GM20000 (cell line): ENCODE measurements at places on chromosomes 11 and 22.

- DNase-seq, result no peak
Measured at GRCh38 chr11:95003716-95004115, 21.3 kb upstream of the KDM4E start.

- no peak for DNase-seq
Measured at GRCh38 chr11:129584316-129584715, 208.7 kb downstream of the BARX2 start.

DNA sequence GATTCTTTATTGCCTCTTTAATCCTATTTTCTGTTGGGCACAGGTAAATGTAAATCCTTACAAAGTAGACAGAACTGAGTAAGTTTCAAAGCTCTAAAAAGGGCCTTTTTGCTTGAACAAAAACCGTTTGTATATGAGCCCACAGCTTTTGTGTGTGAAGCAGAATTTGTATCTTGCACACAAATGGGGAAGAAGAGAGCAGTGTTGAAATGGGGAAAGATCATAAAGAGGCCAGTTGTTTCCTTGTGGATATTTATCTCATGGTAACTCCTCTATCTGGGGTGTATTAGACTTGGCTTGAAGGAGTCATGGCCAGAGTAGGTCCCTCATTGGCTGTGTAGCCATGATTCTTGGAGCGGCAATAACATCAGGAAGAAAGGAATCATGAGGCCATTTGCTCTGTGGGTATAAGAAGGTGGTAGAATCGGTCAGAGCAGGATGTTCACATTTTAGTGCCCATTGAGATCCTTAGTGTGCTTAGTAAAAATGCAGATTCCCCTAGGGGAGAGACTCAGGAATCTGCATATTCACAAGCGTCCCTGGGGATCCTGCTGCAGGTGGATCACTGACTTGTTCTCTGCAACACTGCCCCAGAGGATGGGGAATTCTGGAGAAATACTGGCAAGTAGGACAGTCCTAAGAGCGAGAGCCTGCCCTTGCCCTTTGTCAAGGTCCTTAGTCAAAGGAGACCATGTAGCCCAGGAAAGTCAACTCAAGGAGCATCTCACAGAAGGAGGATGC, 126.5 kb downstream of the LDLRAD3 start:
- no peak for DNase-seq

DNA sequence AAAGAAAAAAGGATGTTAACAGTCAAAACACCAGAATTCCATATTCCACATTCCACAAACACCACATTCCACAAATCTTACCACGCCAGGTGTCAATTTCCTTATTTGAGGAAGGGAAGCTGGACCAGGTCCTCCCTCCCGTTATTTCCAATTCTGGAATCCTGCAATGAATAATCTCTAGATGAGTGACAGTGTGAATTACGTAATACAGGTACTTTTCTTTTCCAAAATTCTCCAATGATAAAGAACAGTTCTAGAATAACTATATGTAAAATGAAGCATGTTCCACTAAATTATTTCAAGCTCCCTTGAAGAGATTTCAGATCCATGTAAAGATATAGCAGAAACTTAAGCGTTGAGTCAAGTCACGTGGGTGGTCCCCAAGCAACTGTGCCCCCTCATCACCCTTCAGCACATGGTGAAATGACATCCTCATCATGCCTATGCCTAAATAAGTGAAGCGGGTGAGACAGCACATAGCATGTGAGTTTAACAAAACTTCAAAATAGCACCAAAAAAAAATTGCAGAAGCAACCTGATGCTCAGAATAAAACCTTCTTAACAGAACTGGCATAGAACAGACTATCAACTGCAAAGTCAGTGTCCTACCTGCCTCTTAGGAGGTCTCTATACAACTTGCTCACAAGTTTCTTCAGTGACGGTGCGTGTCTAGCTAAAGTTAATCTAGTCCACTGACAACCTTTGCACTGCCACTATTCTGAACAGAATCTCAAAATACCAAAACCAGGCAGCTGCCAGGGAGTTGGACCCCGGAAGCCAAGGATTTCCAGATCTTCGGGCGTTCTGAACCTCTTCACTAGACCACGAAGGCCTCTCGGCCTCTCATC, 876 bp downstream of the NFRKB start:
- DNase-seq, result no peak

DNA sequence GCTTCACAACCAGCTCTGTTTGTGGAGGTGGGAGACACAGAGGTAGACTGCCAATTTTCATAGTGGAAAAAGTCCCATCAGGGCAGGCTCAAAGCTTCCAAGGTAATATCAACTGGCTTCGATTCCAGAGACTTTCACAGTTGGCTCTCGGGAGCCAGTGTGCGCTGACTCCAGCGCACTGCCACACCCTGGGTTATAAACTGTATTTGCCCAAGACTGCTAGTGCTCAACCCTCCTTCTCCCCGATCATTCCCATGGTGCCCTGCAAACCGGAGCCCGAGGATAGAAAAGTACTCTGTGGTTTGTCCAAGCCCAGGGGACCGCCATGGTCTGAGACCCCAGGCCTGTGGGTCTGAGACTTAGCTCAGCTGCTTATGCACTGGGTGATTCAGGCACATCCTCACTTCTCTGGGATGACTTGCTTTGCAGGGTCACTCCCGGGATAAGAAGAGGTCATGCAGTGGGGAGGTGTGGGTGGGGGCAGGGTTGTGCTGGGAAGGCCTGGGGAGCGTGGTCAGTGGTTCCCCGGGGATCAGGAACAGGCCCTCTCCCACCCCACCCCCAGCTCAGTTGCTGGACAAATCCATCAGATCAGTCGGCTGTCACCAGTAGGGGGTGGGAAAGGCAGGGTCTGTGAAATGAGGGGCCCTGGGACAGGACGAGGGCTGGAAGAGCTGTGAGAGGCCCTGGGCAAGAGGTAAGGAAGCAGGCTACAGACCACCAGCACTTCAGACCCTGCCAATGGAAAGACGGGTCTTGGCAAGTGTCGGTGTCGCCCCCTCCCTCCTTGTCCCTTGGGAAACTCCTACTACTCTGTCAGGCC, 26.7 kb upstream of the PICK1 start:
- no peak for DNase-seq

GRCh38 chr22:19998991-19999820, 17.4 kb downstream of the ARVCF start:
- DNase-seq, result no peak

GRCh38 chr11:6968816-6969215, 42.6 kb downstream of the ZNF215 start:
- DNase-seq, result no peak
